Astrocyte of the spinal cord (primary cell): ENCODE measurements at places on chromosomes 11 and 22.

DNA sequence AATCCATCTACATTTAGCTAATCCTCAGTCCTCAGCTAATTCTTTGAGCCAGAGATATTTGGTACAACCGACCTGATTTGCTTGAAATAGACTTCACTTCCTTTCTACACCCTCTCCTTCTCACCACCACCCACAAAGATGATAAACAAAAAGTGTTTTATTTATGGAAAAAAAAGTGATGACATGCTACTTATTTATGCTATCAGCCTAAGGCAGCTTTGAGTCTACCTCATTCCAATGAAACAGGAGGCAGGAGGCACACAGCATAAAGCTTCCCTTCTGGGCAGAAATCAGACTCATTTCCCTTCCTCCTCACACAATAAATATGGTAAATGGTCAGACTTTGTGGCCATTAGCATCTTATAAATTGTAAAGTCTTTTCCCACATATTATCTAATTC is 325.7 kb downstream of the SOX6 start:
- DNase-seq = no peak

GRCh38 chr22:30253205-30253852 is 6.8 kb upstream of the LIF start:
- DNase-seq = peak; percentile 66

- DNase-seq = no peak
Measured at GRCh38 chr11:61732705-61733104, 19.7 kb upstream of the MYRF start.

DNA sequence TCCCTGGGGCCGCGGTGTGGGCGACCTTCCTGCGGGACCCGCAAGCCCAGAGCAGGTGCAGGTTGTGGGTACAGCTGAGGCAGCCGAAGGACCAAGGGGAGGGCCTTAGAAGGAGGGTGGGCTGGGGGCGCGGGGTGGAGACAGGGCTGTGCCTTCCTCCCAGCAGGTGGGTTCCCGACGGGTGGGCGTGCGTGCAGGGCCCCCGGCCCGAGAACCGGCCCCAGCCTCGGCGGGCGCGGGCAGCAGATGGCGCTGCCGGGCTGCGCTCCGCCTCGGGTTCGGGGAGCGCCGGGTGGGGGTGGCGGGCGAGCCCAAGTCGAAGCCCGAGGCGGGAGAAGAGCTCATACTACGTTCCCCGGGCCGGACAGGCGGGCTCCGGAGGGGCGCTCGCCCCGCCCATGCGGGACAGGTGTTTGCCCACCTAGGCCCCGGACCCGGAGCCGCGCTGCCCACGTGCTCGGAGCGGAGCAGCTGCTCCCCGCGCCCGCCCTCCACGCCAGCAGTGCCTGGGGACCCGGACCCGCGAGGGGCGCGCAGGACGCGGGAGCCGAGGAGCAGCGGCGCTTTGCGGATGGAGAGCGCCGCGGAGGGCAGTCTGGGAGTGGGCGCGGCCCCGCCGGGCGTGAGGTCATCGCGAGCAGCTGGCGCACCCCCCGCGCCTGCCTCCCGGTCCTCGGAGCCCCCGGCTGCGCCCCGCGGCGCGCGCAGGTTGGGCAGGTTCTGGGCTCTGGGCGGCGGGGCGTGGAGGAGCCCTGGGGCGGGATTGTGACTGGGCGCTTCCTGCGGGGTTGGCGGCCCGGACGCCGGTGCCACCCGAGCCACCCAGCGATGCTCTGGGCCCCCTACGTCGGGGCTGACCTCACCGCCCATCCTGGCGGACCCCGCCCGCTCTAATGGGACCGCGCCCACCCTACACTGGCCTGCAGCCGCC is 25.3 kb downstream of the DUSP8 start:
- no peak for DNase-seq

GRCh38 chr22:46714550-46714949 is 23.5 kb downstream of the CERK start:
- DNase-seq = no peak

- no peak for DNase-seq
Measured at GRCh38 chr22:30615543-30615954, 8.6 kb downstream of the TCN2 start.

DNA sequence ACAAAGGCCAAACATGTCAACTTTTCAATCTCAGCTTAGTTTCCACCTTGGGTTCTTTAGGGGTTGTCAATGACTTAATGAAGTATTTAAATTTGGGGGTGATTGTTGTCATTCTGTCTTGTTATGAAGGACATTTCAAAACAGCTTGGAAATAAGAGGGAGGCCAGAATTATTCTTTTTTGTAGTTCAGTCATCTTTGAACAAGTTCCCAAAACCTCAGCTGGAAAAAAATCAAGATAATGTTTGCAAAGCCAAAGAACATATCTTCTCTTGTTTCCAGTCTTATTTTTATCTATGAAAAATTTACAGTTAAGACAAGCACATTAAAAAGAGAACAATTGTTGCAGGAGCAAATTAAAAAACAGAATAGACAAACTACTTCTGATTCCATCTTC is 612.8 kb downstream of the INSC start:
- DNase-seq = no peak

DNA sequence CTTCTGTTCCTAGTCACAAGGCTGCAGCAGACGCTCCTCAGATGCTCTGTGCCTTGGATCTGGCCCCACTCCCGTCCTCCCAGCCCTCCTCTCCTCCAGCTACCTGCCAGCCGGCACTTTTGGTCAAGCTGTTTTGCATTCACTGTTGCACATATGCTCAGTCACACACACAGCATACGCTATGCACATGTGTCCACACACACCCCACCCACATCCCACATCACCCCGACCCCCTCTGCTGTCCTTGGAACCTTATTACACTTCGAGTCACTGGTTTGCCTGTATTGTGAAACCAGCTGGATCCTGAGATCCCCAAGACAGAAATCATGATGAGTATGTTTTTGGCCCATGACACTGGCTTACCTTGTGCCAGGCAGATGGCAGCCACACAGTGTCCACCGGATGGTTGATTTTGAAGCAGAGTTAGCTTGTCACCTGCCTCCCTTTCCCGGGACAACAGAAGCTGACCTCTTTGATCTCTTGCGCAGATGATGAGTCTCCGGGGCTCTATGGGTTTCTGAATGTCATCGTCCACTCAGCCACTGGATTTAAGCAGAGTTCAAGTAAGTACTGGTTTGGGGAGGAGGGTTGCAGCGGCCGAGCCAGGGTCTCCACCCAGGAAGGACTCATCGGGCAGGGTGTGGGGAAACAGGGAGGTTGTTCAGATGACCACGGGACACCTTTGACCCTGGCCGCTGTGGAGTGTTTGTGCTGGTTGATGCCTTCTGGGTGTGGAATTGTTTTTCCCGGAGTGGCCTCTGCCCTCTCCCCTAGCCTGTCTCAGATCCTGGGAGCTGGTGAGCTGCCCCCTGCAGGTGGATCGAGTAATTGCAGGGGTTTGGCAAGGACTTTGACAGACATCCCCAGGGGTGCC is 109.8 kb downstream of the BCR start:
- peak; percentile 32 for DNase-seq

GRCh38 chr22:39973656-39974055 is 13.5 kb downstream of the TMA7B start:
- no peak for DNase-seq

DNA sequence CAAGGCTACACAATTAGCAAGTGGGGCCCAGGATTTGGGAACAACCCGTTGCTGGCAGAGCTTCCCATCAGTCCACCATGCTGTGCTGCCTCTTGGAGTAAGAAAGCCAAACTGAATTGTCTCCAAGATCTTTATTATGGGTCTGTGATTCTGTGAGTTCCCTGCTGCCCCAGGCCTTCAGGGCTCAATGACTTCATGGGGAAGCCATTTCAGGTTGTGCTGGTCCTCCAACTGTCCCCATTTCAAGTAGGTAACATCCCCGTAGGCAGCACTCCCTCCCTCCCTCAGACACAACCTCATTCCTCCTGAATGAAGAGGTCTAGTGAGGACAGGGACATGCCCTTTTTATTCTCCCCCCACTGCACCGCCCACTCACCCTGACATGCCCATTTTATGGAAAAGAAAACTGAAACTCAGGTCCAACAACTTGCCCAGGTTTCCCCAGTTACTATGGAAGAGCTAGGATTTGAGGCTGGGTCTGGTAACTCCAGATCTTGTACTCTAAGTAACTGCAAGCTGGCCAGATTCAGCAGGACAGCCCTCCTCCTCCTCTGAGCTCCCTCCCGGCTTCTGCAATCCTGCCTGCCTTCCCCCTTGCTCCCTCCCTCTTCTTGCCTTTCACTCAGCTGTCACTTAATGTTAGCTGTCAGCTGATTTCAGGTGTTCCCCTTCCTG is 8.2 kb upstream of the YWHAH start:
- no peak for DNase-seq

GRCh38 chr11:43567396-43567975 is 113.1 kb upstream of the HSD17B12 start:
- peak; percentile 51 for DNase-seq

DNA sequence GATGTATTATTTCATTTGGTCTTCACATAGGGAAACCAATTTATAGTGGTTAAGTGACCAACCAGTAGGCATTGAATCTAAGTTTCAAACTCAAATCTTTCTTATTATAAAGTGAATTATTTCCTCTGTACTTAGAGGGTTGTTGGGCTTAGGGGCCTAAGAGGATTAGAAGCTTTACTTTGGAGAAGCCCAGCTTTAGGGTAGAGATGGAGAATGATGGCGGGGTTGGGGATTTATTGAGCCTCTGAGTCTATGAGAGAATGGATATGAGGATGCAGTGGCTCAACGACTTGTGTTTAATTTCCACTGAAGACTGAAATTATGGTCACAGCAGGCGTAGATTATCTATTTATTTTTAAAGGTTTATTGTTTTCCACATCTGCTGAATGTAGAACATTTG is 55.5 kb downstream of the CHRDL2 start:
- DNase-seq = no peak

GRCh38 chr11:86150847-86151173 is 81.9 kb upstream of the PICALM start:
- peak; percentile 18 for DNase-seq

DNA sequence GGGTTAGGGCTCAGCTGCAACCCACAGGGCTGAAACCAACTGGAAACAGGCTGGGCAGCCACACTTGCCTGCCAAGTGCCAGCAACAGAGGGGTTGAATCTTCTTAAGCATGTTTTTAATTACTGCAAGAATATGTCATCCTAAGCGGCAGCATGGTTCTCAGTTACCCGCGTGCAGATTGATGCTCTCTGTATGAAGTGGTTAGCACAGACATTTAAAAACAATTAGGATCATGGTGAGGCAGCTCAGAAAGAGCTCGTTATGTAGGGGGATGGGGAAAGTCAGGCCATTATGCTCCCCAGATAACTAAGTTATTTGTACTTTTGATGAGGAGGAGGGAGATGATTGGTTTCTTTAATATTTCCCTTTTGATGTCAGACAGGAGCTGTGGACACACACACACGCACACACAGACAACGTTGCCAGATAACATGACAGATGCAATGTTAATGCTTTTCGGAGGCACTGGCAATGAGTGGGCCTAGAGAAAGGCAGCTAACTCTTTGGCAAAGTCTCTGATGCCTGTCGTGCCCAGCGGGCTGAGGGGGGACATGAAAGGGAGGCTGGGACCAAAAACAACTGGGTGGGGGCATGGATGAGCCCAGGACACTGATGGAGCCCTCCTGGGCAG is 389.7 kb downstream of the NXPE2 start:
- no peak for DNase-seq

GRCh38 chr22:32636884-32637283 is 162.3 kb downstream of the FBXO7 start:
- DNase-seq = no peak

DNA sequence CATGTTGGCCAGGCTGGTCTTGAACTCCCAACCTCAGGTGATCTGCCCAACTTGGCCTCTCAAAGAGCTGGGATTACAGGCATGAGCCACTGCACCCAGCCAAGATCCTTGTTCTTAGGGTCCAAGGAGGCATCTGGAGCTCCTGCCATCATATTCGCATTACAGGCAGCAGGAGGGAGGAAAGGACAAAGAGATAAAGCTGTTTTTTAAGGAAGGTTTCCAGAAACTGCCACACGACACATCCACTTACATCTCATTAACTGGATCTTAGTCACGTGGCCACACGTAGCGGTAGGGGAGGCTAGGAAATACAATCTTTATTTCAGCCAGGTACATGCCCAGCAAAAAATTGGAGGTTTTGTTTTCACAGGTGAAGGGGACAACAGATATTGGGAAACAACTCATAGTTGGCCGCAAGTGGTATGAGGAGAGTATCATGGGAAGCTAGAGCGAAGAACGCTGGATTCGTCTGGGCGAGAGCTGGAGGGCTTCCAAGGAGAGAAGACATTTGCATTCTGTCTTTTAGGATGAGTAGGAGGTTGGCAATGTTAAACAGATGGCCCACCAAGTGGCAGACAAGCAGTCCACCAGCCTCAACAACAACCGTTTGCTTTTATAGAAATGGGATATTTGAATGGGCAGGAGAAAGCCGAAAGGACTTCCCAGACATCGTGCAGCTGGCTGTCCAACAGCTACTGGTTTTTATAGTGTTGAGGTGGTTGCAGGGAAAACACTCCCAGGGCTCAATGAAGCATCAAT is 39.2 kb upstream of the DMC1 start:
- DNase-seq = no peak

- no peak for DNase-seq
Measured at GRCh38 chr11:68979931-68980775, 633 bp downstream of the MRGPRD start.

GRCh38 chr11:3737386-3737933 is 59.9 kb downstream of the NUP98 start:
- no peak for DNase-seq

DNA sequence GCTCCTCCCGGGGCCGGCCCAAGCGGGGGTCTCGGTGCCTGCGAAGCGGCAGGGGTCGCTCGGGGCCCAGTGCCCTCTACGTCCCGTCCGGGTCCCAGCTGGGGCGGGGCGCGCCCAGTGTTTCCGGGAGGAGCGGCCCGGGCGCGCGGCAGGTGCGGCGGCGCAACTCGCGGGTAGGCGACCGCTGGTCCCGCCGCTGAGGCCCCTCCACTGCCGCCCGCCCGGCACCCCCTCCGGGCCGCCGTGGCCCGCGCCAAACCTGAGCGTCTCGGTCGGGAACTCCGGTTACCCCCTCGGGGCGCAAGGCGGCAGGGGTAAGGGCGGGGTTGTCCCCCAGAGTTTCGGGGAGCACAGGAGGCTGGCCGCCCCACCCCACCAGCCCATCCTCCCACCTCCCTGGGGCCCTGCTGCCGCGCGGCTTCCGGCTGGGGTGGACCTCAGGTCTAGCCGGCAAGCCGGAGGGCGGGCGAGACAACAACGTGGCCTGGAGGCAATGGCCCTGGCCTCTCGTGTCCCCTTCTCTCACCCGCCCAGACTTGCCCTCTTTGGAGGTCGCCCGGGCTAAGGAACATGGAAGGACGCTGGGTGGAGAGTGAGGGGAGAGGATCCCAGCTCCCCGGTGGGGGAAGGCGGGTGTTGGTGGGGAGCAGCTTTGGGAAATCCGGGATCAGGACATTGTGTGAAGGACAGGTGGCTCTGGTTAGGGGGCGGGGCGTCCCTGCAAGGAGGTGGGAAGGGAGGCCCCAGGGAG is 398 bp upstream of the CRACR2B start:
- no peak for DNase-seq

DNA sequence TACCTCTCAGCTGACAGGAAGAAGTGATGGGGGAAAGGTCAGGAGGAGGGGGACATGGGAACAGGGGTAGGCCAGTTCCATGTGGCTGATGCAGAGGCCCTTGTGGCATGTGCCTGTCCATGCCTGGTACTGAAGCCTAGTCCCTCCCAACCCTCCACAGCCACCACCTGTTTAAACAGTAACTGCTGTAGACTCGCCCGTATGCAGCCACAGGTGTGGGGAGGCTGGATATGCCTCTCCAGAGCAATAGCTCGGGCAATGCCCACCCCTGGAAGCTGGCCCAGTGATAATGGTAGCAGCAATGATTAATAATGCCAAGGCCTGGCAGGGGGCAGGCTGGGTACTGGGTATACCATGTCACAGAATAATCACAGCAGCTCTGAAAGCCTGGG is 2.3 kb downstream of the SMTN start:
- DNase-seq = no peak

- no peak for DNase-seq
Measured at GRCh38 chr11:69572233-69572860, 68.6 kb upstream of the CCND1 start.
